ENCODE measurements at places on chromosomes 12 and 14.

DNA sequence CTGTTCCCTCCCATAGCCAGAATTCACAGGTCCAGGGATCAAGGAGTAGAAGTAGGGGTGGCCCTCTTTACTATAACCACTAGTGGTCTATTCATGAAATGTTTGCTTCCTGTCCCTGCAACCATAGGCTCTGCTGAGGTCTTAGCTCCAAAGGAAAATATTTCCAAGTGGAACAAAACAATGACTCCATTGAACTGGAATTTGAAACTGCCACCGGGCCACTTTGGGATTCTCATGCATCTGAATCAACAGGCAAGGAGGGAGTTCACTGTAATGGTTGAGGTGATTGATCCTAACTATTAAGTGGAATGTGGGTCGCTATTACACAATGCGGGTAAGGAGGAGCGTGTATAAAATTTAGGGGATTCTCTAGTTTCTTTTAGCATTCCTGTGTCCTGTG, 197.0 kb downstream of the ETNK1 start:
- DNase-seq: no peak

GRCh38 chr12:72677846-72678245, 405.7 kb downstream of the TRHDE start:
- DNase-seq: no peak

DNA sequence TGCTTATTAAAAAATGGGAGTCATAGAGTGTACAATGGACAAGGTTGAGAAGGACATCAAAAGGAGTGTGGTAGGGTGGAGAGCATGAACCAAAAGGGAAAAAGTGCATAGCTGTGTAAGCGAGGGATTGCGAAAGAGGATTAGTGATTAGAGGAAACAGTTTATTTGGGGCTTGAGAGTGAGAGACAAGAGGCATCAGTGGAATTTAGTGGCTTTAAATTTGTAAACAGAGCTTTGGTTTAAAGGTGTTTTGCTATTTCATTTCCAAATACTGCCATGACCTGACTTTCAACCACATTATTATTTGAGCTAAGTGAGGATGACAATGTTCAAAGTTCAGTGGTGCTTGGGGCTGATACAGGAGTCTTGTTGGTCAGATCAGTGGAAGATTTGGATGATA, 53.4 kb downstream of the SLC16A7 start:
- no peak for DNase-seq

- no peak for DNase-seq
Observed at GRCh38 chr12:101015044-101015443, 195.0 kb downstream of the SLC5A8 start.

DNA sequence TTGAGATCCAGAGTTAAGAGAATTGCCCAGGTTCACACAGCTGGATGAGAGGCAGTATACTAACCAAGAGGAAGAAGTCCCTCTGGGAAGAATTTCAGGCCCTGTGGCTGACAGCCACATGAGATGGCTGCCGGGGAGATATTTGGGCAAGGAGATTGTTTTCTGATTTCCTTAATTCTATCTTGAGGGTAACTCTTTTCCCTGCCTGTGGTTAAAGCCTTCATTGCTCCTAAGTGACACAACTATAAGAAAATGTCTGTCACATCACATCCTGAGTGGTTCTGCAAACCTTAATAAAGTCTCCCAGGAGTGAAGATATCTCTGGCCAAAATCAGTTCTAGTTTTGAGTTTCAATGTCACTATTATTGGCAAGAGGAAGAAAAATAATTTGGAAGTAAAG, 9.6 kb downstream of the ARHGDIB start:
- no peak for DNase-seq

Data from CD4-positive, alpha-beta T cell treated with Interleukin-12 subunit alpha and Interleukin-12 subunit beta, for 1 hour (primary cell).